EL (cell line): ENCODE measurements at places on chromosomes 1 and 21.

GRCh38 chr1:99217599-99217998 is 46.7 kb upstream of the PLPPR4 start:
- DNase-seq = no peak

- DNase-seq = no peak
Observed at GRCh38 chr1:24276791-24277190, 42.4 kb upstream of the GRHL3 start.

- DNase-seq = no peak
Observed at GRCh38 chr21:45753445-45753844, 109.9 kb downstream of the PCBP3 start.

DNA sequence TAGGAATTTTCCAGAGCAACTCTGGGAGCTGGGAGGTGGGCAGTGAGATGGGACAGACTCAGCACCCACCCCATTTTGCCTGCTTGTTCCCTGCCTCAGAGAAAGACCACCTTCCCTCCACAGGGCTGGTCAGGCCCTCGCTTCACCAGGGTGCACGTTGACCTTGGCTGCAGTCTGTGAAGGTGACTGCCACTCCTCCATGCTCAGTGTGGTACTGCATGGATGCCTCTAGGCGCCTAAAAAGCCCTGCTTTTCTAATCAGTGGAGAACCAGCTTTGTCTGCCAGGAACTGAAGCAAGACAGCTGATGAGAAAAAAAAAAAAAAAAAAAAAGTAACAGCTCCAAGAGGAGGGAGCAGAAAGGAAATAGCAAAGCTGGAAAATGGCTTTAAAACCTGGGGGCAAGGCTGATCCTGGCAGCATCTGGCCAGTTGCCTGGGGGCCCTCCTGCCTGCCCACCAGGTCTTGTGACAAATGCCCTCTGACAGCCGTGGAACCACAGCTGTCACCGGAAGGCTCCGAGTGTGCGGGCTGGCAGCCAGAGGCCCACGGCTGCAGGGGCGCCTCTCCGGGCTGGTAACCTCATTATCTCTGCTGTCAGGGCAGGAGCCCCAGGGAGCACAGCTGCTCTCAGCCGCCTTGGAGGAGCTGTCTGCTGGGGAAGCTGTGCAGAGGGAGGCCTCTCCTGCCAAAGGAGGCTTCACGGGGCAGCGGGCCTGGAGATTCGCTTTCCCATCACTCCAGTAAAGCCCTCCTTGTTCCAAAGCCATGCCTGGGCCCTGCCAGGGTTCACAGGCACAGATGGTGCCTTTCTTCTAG is 13.7 kb downstream of the KIAA1614 start:
- peak; percentile 71 for DNase-seq

DNA sequence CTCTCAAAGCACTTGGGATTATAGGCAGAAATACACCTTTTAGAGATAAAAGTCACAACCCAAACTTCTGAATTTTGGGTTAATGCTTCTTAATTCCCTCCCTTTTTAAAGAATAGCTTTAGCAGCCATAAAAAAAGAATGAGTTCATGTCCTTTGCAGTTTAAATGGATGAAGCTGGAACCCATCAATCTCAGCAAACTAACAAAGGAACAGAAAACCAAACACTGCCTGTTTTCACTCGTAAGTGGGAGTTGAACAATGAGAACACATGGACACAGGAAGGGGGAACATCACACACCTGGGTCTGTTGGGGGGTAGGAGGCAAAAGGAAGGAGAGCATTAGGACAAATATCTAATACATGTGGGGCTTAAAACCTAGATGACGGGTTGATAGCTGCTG is 55.8 kb downstream of the SLC27A3 start:
- DNase-seq = no peak

GRCh38 chr1:234780531-234781162 is 170.7 kb upstream of the IRF2BP2 start:
- DNase-seq = no peak

GRCh38 chr1:223711173-223711572 is 1.2 kb upstream of the CAPN2 start:
- DNase-seq = peak; percentile 41

- DNase-seq = peak; percentile 55
Observed at GRCh38 chr1:32508761-32509160, 30.5 kb upstream of the ZBTB8A start.

DNA sequence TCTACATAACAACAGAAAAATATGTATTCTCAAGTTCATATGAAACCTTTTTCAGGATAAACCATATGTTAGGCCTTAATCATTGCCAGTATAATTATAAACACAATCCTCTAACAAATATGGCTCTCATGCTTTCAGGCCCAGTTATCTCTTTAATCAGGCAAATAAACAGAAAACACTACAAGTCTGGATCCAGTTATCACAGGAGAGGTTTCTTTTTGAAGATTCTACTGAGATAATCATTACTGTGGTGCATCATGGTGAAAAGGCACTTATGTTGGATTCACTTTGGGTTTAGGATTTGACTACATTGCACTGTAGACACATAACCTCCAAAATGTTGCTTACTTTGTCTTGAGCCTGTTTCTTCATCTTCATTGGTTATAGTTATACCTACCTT is 8.4 kb upstream of the ATP6V1G3 start:
- DNase-seq = no peak

GRCh38 chr1:185016880-185017279 is 28.5 kb upstream of the RNF2 start:
- peak; percentile 17 for DNase-seq

DNA sequence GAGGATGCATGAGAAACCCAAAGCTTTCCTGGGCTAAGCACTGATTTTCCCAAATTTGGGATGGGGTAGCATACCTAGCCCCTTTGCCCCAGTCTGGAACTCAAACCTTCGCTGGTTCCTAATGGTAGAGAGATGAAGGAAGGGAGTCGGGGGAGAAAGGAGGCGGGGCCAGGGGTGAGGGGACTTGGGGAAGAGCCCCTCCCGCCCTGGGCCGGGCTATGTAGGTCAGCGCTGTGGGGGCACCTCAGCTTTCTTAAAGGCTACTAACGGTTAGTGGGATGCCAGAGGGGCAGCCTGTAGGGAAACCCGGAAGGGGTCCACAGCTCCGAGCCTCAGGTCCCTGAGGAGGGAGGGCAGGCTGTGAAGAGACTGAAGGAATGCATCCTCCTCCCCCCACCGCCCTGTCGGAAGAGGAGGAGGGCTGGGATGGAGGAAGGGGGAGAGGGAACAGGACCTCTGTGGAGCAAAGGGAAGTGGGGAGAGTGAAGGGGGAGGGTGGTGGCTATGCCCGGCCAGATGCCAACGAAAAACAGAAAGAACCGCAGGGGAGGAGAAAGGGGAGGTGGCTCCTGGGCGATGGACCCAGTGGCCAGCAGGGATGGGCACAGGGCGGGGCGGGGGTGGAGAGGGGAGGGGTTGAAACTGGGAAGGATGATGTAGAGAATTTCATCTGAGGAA is 1.3 kb downstream of the CADM3 start:
- DNase-seq = peak; percentile 39

- DNase-seq = no peak
Observed at GRCh38 chr1:247453245-247453644, 4.7 kb downstream of the OR2B11 start.

DNA sequence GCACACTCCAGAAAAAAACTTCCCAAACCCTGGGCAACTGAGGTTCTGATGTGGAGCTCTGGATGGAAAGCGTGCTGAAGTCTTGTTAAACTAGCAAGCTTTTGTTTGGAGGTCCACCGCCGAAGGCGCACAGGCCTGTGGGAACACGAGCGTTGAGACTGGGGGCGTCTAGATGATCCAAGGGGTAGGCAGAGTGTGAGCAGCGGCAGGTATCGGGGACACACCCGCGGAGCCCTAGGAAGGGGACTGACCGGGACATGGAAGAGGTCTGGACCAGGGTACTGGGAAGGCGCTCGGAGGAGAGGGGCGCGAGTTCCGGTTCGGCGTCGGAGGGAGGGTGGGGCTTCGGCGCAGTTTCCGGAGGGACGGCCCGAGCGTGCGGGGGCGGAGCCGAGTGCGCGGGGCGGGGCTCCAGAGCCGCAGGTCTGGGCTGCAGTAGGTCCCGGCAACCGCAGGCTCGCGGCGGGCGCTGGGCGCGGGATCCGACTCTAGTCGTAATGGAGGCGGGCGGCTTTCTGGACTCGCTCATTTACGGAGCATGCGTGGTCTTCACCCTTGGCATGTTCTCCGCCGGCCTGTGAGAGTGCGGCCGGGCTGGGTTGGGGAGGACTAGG is at the start of gene SLC50A1:
Gene SLC50A1, plus strand, starts transcription at position 438 of the 614 bp plus-strand sequence. Its CDS starts 60 bp downstream, at position 498.
- peak; percentile 94 for DNase-seq
